ENCODE measurements at places on chromosomes 11 and 22. TPM values are rescaled to one million over a fixed set of nuclear protein-coding genes. Genes with fewer than 3 reads are reported as not detected.

CREB3L1 gene
- polyA plus RNA-seq = 25.9 TPM

PRR5 gene
- polyA plus RNA-seq = 4.0 TPM

RBMXL2 gene
- not detected for polyA plus RNA-seq

C11orf97 gene
- not detected for polyA plus RNA-seq

PANX2 gene
- polyA plus RNA-seq = 0.27 TPM

CTSD gene
- polyA plus RNA-seq = 200 TPM

NFAM1 gene
- polyA plus RNA-seq = 0.42 TPM

IGSF22 gene
- polyA plus RNA-seq = 0.24 TPM

SAAL1 gene
- polyA plus RNA-seq = 12.0 TPM

All from ovary (tissue), 10 donors.